Activated CD4-positive, alpha-beta memory T cell treated with anti-CD3 and anti-CD28 coated beads for 36 hours (primary cell): ENCODE measurements at places on chromosomes 13 and 19.

GRCh38 chr19:32363632-32364031, 18.2 kb downstream of the ZNF507 start:
- DNase-seq, result no peak

DNA sequence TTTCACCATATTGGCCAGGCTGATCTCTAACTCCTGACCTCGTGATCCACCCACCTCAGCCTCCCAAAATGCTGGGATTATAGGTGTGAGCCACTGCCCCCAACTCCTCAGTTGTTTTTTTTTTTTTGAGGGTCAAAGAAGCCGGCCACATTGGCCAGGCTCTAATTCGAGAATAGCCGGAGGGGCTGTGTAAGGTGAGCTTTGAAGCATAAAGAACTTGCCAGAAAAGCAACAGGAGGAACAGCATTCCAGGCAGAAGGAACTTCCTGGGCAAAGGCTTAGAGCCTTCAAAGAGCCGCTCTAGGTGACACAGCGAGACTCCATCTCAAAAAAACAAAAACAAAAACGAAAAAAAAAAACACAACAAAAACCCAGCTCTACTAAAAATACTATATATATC, 1.2 kb upstream of the BABAM1 start:
- no peak for DNase-seq

GRCh38 chr19:37692956-37693620, 26.5 kb downstream of the ZNF607 start:
- no peak for DNase-seq

- DNase-seq, result no peak
Measured at GRCh38 chr13:97212004-97212403, 10.1 kb upstream of the MBNL2 start.

DNA sequence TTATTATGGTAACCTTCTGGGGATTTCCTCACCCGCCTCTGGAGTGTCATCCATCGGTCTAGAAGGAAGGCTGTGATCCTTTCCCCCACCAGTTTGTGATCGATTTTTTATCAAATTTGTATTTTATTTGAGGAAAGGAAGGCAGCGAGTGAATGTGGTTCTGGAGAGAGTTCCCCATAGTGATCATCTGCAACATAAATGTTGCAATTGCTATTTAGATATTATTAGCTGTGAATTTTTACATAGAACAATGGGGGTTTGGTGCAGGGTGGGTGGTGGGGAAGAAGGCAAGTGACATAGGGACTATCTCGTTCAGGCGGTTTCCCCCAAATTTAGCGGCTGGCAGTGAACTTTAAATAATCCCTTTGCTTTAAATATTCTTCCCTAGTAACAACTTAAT, 1.2 kb downstream of the CDK8 start:
- DNase-seq, result no peak

GRCh38 chr13:43808676-43809075, 21.9 kb upstream of the ENOX1 start:
- DNase-seq, result no peak

DNA sequence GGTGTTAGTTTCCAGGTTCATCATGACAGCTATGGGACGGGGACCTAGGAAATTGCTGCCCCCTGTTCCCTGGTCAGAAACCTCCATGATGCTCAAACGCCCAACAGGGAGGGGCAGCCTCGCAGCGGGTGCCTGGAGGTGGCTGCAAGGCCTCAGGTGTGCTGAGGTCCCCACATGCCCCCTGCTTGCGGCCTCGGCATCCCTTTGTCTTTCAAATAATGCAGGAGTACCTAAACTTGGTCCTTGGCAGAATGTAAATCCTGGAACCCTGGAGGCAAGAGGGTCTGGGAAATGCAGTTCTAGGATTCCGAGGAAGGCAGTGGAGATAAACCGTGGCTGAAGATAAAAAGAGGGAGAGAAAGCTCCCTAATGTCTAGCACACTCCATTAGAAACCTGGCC, 52.4 kb downstream of the SKA3 start:
- DNase-seq, result no peak

DNA sequence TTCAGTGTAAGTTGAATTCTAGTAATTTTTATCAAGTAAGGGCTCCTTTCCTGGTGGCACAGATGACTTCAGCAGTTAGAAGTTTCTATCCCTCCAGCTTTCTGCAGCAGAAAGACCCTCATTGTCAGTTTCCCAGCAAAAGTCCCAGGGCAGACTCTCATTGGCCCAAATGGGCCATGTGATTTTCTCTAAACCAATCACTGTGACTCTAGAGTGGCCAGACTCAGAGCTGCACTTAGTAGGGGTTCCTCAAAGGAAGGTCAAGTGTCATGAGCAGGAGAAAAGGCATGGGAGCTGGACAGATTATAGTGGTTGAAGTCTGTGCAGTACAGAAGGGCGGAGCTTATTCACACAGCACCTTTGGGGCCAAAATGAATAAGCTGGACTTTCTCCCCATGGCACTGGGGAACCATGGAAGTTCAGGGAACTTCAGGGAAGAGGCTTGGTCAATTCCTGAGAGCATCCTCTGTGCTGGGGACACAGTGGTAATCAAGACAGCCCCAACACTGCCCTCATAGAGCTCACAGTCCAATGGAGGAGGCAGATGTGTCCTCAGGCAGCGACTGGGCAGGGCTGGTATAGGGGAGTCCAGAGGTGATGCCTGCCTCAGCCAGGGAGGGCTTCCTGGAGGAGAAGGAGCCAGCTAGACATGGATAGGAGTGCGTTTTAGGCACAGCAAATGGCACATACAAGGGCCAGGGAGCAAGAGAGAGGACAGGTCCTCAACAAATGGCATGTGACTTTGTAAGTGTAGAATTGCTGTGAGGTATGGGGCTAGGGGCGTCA, 18.3 kb downstream of the CKM start:
- no peak for DNase-seq
